Upper lobe of right lung (tissue), 1 donor: ENCODE measurements at places on chromosomes 6 and 20. TPM values are rescaled to one million over a fixed set of nuclear protein-coding genes. Genes with fewer than 3 reads are reported as not detected.

Gene RAB44
- total RNA-seq: 0.96 TPM

Gene TLDC2
- 1.6 TPM for total RNA-seq

Gene CST5
- 0.55 TPM for total RNA-seq

- H3K27me3 ChIP-seq: no peaks in the 10 kb centered on the region
- peaks cover 7% of the 10 kb centered on the region for H3K4me1 ChIP-seq
- no peak overlapping the region for H3K27ac ChIP-seq
Observed at GRCh38 chr20:41690702-41691101, 72.5 kb upstream of the CHD6 start.

GRCh38 chr6:85388531-85388930 lies 61.4 kb upstream of the NT5E start:
- no peaks in the 10 kb centered on the region for H3K36me3 ChIP-seq
- H3K27me3 ChIP-seq: no peaks in the 10 kb centered on the region
